HAP-1 (cell line): ENCODE measurements at places on chromosomes 4 and X.
A peak's percentile ranks its signal among the peaks of the same experiment; 100 is the strongest.

DNA sequence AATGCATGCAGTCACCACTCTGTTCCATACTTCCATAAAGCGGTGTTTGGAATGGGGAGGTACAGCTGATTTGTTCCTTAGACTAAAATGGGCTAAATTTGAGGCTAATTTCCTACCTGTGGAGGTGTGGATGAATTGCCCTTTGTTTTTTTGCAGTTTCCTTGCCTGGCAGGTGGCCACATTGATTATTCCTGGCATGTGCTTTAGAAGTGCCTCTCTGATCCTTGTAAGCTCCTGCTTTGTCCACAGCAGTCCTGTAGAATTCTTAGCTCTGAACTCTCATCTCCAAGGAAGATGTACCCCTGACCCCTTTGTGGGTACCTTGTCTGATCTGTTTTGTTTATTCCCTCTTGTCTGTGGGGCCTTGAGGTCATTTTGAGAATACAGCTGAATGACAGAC, 136.8 kb downstream of the ADGRL3 start:
- DNase-seq: no peak

DNA sequence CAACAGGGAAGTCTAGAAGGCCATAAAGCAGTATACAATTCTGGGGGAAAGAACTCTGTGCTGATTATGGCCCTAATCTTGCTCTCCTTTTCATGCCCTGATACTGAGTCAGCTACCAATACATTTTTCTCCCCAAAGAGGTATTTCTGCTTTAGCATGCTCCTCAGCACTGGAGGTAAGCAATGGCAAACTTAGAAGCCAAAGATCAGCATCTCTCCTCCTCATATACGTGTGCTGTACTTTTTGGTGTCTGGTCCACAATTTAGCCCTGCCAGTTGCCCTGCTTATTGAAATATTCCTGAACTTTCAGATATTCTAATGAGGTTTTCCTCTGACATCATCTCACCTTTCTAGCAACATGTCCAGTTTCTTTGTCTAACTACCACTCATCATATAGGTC, 226.2 kb downstream of the FSTL5 start:
- no peak for DNase-seq

GRCh38 chrX:112513154-112513553, 166.6 kb downstream of the LHFPL1 start:
- DNase-seq: no peak

GRCh38 chrX:48972220-48973164, 848 bp upstream of the KCND1 start:
- DNase-seq: peak; percentile 77

DNA sequence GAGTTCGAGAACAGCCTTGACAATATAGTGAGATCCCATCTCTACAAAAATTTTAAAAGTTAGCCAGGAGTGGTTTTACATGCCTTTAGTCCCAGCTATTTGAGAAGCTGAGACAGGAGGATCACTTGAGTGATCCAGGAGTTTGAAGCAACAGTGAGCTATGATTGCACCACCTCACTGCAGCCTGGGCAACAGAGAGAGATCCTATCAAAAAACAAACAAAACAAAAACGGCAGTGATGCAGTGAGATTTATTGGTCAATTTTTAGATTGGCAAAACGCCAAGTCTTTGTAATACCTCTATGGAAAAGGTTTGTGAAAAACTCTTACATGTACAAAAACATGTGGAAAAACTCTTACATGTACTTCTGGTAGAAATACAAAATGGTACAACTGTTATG, 91.3 kb downstream of the PTPN13 start:
- no peak for DNase-seq

DNA sequence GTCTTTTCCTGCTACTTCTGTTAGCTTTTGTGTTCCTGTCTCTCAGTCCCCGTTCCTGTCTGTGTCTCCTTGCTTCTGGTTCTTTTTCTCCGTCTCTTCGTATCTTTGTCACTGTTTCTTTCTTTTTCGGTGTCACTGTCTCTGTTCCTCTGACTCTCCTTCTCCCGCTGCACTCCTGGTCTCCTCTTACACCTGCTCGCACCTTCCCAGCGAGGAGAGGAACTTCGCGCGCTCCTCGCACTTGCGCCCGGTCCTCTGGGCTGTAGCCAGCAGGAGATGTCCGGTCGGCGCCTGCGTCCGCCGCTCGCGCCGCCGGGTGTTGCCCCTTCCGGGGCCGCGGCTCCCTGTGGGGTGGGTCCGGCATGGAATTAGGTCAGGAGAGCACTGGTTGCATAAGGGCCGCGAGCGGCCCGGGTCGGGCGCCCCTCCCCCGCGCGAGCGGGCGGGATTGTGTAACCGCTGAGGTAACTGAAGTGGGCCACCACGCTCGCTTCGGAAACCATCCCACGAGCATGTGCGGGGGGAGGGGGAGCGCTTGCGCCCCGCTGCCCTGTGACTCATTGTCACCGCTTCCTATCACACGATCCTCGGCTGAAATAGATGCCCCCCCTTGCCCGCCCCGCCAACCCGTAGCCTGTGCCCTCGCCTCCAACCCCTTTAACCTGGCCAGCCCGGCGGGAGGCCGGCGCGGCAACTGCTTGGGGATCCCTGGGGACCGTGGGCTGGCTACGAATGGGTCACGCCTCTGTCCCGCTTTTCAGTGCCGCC, 1.6 kb downstream of the LONRF3 start:
- DNase-seq: peak; percentile 64

GRCh38 chr4:30619679-30620078, 100.5 kb upstream of the PCDH7 start:
- no peak for DNase-seq

- DNase-seq: no peak
Measured at GRCh38 chrX:128929271-128930057, 593.8 kb downstream of the SMARCA1 start.

DNA sequence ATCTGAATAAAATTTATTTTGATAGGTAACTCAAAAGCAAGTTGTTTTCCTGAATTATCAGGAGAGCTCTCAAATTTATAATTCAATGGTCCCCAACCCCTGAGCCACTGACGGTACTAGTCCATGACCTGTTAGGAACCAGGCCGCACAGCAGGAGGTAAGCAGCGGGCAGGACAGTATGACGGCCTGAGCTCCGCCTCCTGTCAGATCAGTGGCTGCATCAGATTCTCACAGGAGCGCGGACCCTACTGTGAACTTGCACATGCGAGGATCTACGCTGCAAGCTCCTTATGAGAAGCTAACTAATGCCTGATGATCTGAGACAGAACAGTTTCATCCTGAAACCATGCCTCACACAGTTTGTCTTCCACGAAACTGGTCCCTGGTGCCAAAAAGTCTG, 37.9 kb upstream of the SEC24B start:
- no peak for DNase-seq

GRCh38 chr4:152536545-152537182, 772 bp upstream of the FBXW7 start:
- DNase-seq: peak; percentile 61

DNA sequence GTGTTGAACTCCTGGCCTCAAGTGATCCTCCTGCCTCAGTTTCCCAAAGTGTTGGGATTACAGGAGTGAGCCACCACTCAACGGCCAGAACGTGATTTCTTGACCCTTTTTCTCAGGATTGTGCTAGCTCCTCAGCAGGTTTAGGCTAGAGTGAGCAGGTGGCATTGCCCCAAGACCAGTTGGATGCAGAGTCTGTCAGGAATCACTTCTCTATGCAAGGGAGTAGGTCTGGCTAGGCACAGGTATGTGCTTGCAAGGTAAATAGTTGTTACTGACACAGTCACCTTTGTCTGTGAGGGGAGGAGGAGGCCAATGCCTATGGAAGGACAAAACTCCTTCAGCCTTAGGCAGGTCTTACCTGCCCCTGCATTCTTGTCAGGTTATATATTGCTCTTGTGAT, 24.2 kb downstream of the SLC25A5 start:
- no peak for DNase-seq

GRCh38 chr4:57043347-57044251, 64.9 kb downstream of the POLR2B start:
- no peak for DNase-seq

GRCh38 chr4:41359422-41359775, 102.7 kb downstream of the UCHL1 start:
- no peak for DNase-seq

GRCh38 chr4:54365691-54366090, 136.6 kb downstream of the PDGFRA start:
- DNase-seq: no peak

- no peak for DNase-seq
Measured at GRCh38 chrX:69195192-69195591, 29.9 kb upstream of the PJA1 start.

DNA sequence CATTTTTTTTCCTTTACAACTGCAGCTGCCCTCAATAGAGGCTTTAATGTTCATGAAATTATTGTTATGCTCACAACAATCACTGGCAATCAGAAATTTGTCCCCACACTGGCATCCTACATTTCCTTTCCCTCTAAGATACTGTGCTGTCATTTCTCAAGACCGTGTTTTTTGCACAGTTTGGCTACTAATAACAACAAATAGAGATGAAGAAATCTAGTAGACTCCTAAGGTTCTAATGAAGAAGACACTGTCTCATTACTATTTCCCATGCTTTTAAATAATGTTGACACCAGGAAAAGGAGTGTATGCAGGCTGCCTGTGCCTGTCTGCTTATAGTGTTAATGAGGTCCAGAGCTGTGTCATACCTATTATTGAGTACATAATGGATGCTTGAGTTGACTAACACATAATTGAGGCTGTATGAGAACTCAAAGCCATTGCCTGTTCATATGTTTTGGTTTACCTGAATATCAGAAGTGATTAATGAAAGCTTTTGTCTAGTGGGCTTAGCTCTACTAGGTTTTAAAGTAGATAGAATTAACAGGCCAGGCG, 1.5 kb upstream of the EIF4E start:
- DNase-seq: no peak

DNA sequence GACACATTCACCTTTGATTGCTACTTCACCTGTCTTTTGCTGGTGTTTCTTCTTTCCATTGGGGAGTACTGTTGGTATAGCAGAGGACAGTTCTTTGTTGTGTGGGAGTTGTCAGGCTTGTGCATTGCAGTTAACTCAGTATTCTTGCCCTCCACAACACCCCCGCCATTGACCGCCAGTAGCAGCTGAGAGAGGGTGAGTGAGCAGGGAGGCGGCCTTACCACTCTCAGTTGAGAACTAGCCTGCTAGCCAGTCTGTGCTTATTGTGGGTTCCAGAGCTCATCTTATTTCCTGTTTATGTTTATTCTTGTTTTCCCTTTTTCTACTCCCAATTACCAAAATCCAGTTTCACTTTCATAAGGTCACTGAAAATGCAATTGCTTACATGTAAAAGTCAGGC, 52.2 kb downstream of the STIM2 start:
- DNase-seq: no peak

- peak; percentile 32 for DNase-seq
Measured at GRCh38 chrX:154515090-154515965, 704 bp downstream of the FAM3A start.

GRCh38 chr4:127604949-127605709, 27.6 kb upstream of the INTU start:
- DNase-seq: peak; percentile 52

GRCh38 chrX:14690553-14690952, 161.2 kb downstream of the GLRA2 start:
- no peak for DNase-seq

DNA sequence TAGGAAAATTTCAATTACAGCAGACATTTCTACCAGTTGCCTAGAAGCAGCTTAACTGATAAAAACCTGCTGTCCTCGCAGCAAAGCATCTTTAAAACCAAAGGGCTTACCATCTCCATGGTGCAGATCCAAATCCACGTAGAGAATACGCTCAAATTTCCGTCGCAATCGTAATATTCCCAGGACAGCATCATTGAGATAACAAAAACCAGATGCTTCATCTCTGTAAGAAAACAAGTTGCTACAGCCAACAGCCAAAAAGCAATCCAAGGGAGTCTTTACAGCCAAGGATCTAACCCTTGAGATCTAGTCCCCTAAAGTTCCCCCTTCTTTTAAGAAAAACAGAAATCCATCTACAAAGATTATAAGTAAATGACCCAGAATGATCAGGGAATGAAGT, 77.6 kb downstream of the HDAC8 start:
- no peak for DNase-seq

DNA sequence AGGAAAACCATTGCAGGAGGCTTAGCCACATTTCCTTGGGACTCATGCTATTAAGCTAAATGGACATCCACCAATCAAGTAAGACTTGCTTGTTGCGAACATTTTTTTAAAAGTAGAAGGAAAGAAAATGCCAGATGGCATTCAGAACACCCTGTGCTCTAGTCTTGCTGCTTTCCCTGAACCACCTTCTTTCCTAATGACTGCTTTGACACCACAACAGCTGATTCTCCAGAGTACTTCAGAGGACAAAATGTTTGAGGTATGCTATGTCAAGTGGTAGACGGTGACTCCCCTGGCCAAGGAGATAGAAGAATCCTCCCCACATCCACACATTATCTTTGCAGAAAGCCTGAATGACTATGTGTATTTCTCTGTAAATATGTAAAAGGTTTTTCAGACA, 65.4 kb downstream of the ANK2 start:
- DNase-seq: no peak

DNA sequence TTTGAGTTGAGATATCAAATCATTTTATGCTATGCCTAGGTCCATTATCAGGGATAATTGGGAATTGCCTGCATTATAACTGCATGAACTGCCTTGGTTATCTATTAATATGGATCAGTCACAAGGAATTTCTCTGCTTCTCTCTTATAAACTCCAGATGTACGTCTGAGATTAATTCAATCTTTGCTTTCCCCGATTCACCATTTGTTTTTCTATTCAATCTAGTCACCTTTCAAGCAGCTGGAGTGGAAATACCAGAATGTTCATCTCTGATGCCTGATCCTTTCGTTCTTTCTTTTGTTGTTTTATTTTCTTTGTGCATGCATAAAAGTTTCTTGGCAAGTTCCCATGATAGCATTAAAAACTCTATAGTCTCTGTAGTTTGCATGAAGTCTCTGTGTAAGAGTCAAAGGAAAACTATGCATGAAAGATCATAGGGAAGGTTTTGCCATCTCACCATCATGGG, 22.6 kb downstream of the SYNPO2 start:
- no peak for DNase-seq

GRCh38 chr4:70754990-70755688, 33.4 kb downstream of the RUFY3 start:
- no peak for DNase-seq

GRCh38 chr4:116925900-116926457, 159.4 kb downstream of the TRAM1L1 start:
- no peak for DNase-seq

DNA sequence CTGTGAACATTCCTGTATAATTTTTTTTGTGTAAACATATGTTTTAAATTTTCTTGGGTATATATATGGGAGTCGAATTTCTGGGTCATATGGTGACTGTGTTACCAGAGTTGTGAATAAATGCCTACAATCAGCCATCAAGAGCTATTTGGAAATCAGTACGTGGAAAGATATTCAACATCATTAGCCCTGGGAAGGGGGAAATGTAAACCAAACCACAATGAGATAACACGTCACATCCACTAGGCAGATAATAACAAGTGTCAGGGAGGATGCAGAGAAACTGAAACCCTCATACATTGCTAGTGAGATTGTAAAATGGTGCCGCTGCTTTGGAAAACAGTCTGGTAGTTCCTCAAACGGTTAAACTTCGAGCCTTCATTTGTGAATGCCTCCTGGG, 43.9 kb downstream of the LUZP4 start:
- no peak for DNase-seq
